ENCODE measurements at places on chromosomes 5 and 9.

DNA sequence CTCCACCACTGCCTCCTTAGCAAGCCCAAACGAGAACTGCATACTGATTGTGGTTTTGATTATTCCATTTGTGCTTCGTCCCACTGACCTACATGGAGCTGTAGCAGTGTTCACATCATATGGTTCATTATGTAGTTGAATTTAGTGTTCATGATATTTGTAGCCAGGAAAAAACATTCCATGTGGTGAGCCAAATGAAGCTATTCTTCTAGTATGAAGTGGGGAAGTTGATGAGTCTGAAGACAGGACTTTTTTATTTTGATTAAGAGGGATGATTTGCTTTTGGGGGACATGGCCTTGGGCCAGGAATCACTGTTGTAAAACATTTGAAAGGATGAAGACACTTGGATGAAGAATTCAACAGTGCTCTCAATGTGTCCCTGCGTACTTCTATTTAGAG is 192.9 kb upstream of the SLC27A6 start:
- DNase-seq = no peak

DNA sequence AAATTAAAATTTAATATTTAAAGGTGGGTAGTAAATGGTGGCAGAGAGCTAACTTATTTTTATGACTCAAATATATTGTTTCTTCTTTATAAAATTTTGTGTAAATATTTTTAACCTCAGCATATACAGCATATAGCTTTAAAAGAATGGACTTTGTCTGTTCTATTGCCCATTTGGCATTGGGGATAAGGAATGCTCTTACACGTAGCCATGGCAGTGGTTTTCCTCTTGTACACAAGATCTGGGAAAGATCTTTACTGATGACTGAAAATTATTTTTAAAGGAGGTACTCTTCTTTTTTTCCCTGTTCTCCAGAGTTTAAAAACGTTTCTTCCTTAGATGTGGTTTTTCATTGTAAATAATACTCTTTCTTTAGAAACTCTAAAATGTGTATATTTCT is 75.0 kb downstream of the PBX3 start:
- DNase-seq = no peak

- no peak for DNase-seq
Observed at GRCh38 chr9:121830441-121831140, 179.2 kb downstream of the DAB2IP start.

DNA sequence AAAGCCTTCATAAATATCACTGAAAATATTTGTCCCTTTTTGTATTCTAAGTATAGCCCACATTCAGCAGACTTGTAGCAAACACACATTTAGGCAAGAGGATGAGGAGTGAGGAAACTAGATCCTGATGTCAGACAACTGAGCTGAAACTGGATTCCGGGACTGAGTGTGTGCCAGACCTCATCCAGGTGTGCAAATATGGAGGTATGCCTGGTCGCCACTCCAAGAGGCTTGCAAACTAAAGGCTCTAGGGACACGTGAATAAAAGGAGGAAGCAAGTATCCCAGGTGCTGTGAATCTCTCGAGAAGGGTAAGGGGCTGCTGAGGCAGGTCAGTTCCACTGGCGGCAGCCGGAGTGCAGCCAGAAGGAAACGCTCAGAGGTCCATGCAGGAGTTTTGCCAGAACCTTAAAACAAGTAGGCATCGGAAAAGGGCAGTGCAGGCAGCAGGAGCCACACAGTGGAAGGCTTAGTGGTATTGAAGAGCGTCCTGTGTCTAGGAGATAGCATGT is 77.4 kb upstream of the ALDH1B1 start:
- no peak for DNase-seq

DNA sequence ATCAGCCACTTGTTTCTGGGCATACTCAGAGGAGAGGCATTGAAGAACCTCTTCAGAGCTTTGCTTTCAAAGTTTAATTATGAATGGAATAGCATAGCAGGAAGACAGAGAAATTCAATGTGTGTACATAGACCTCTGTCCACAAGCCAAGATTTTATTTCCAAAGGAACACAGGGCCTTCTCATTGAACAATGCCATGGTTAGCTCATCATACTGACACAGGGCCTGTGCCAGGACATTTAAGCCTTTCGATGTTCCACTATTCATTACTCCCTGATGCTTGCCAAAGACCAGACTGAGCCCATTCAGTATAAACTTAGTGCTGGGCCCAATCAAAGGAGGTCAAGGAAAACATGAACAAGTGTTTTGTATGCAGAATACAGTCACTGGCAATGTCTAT is 280.8 kb downstream of the FBXL17 start:
- no peak for DNase-seq

Measured in left renal pelvis (tissue), 4 donors.